ENCODE measurements at places on chromosomes 7 and 10.

DNA sequence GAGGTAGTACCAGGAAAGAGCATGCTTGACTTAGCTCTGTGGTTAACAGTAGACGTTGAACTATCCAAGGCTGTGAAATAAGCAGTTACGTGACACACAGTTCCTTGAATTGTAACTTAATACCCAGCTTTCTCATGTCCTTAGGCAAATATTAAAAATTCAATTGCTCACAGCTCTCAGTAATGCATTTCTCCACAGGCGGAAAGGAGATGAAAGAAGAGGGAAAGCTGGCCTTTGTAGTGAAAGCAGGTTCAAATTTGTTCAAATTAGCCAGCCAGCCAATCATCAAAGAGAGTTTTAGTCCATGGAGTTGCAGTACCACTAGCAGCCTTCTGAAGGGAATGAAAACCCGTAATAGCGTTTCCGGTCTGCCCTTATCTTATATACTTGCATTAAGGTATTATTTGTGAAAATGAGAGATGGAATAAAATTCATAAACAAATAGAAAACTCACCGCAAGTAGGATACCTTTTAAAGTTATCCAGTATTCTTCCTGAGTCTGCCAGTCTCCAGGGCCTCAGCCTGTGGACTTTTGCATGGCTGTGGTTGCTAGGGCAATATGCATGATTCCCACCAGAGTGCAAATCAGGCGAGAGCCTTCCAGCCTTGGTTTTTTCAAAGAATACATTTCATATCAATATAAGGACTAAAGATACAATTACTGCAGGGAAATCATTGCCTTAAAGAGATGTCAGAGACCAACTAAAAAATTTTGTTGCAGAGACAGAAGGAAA lies 795.5 kb downstream of the TNS3 start:
- peak; percentile 95 for DNase-seq

GRCh38 chr7:2607122-2607922 lies 24.5 kb upstream of the TTYH3 start:
- DNase-seq, result no peak

DNA sequence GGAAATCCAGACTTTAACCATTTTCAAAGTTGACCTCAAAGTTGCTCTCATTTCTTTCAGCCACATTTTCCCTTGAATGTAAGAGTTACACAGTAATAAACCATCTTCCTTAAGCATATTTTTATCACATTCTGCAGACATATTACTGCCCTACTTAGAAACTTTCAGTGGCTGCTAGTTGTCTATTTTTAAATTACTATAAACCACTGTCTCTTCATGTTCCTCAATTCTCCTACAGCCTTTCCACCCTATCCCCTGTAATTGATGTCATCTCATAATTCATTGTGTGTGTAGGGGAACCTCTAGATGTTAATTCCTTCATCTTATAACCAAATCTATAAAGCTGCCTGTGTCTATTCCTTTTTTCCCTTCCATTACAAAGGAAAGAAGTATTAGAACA lies 78.1 kb upstream of the STRIP2 start:
- DNase-seq, result no peak

- DNase-seq, result no peak
Measured at GRCh38 chr7:136588216-136588615, 280.2 kb upstream of the CHRM2 start.

GRCh38 chr7:129671266-129671665 lies 59.7 kb downstream of the NRF1 start:
- no peak for DNase-seq

Measured in PC-9 (cell line).